ENCODE measurements at places on chromosomes 4 and X. TPM values are rescaled to one million over a fixed set of nuclear protein-coding genes. Genes with fewer than 3 reads are reported as not detected.

Gene NPY1R
- 5.1 TPM for polyA plus RNA-seq

Gene CSN1S1
- 0.20 TPM for polyA plus RNA-seq

Gene DUX4
- polyA plus RNA-seq = not detected

Gene NDST4
- 0.03 TPM for polyA plus RNA-seq

Gene SORCS2
- 1.8 TPM for polyA plus RNA-seq

Gene HTN1
- polyA plus RNA-seq = not detected

Gene ABCG2
- 13.2 TPM for polyA plus RNA-seq

Gene SERTM2
- polyA plus RNA-seq = 0.60 TPM
